ENCODE measurements at places on chromosomes 7 and 10.

GRCh38 chr7:152909683-152910544 lies 150.4 kb downstream of the ACTR3B start:
- DNase-seq: peak; percentile 15

GRCh38 chr10:112758961-112759360 lies 191.1 kb upstream of the TCF7L2 start:
- DNase-seq: no peak

GRCh38 chr10:28690545-28690944 lies 13.2 kb downstream of the BAMBI start:
- no peak for DNase-seq

GRCh38 chr10:74039561-74040145 lies 41.7 kb downstream of the VCL start:
- peak; percentile 59 for DNase-seq

GRCh38 chr7:376306-377079 lies 86.5 kb downstream of the FOXL3 start:
- DNase-seq: no peak

- no peak for DNase-seq
These were observed 7.4 kb upstream of the KAZALD1 start for GRCh38 chr10:101054351-101054750.

GRCh38 chr7:17802056-17802455 lies 138.2 kb downstream of the SNX13 start:
- DNase-seq: no peak

DNA sequence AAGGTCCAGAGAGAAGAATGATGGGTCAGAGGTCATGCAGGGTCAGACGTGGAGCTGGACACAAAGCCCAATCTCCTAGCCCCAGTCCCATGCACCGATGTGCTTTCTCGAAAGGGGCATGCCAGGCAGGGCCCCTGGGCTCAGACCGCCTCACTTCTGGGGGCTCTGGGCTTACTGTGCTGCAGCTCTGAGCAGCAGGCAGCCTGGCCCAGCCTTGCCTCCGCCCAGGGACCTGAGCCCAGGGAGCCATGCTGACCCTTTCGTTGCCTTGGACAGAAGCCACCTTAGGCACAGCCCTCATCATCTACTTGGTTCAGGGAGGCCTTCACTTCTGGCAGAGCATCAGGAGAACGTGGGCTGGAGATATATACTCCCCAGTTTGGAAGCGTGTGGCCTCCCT lies 161.2 kb downstream of the GRK5 start:
- DNase-seq: no peak

- DNase-seq: peak; percentile 92
These were observed 64.8 kb upstream of the DNAJB6 start for GRCh38 chr7:157271991-157272324.
